A375 (cell line): ENCODE measurements at places on chromosomes 7 and 10. TPM values are rescaled to one million over a fixed set of nuclear protein-coding genes. Genes with fewer than 3 reads are reported as not detected.

RAB19 gene
- not detected in 2 replicates for total RNA-seq

GPR15LG gene
- total RNA-seq: not detected in 2 replicates

MMD2 gene
- not detected in 2 replicates for total RNA-seq

FOXP2 gene
- total RNA-seq: 0.93 and 1.2 TPM in 2 replicates

ASL gene
- 36.3 and 43.8 TPM in 2 replicates for total RNA-seq

GRID2IP gene
- 0.04 TPM in 1 of 2 replicates, not detected in the other for total RNA-seq

ZSWIM8 gene
- total RNA-seq: 37.5 and 41.4 TPM in 2 replicates

TAS2R5 gene
- not detected in 2 replicates for total RNA-seq

KIF5B gene
- 74.2 and 85.1 TPM in 2 replicates for total RNA-seq

TBXAS1 gene
- 11.9 and 24.0 TPM in 2 replicates for total RNA-seq

COBL gene
- total RNA-seq: 4.1 and 5.0 TPM in 2 replicates

NUTM2E gene
- total RNA-seq: not detected in 2 replicates

EMX2 gene
- not detected in 2 replicates for total RNA-seq

FOXI2 gene
- total RNA-seq: not detected in 2 replicates

IFIT1B gene
- not detected in 2 replicates for total RNA-seq

NEUROG3 gene
- not detected in 2 replicates for total RNA-seq

SPAM1 gene
- not detected in 2 replicates for total RNA-seq

OGDHL gene
- 2.7 and 3.0 TPM in 2 replicates for total RNA-seq

GPR26 gene
- total RNA-seq: not detected in 2 replicates

TMEM229A gene
- total RNA-seq: not detected in 2 replicates

HSPA12A gene
- 2.0 TPM in 2 replicates for total RNA-seq

DNAJC12 gene
- total RNA-seq: 6.4 and 9.7 TPM in 2 replicates

FGFBP3 gene
- total RNA-seq: 0.94 and 1.1 TPM in 2 replicates

SFMBT2 gene
- 6.1 and 6.2 TPM in 2 replicates for total RNA-seq

NPC1L1 gene
- total RNA-seq: 0.03 and 0.11 TPM in 2 replicates

SPDYE16 gene
- total RNA-seq: 0.08 TPM in 1 of 2 replicates, not detected in the other

PDK4 gene
- total RNA-seq: 5.4 and 6.8 TPM in 2 replicates

AEBP1 gene
- total RNA-seq: 39.5 and 46.1 TPM in 2 replicates

ADCY1 gene
- total RNA-seq: 1.5 and 1.8 TPM in 2 replicates

PAOX gene
- total RNA-seq: not detected in 2 replicates

SNX13 gene
- 35.8 and 60.9 TPM in 2 replicates for total RNA-seq

FAM25G gene
- not detected in 2 replicates for total RNA-seq

ADGRA1 gene
- total RNA-seq: not detected in 2 replicates

DNAH11 gene
- 1.6 and 5.0 TPM in 2 replicates for total RNA-seq

NT5C3A gene
- 44.7 and 48.4 TPM in 2 replicates for total RNA-seq

MTERF1 gene
- total RNA-seq: 17.0 and 19.7 TPM in 2 replicates

MAGI2 gene
- 2.9 and 3.5 TPM in 2 replicates for total RNA-seq

RPP38 gene
- 13.9 and 14.0 TPM in 2 replicates for total RNA-seq

WNT8B gene
- total RNA-seq: 0.08 and 0.11 TPM in 2 replicates

PNLIP gene
- total RNA-seq: not detected in 2 replicates

HABP2 gene
- 0.08 TPM in 1 of 2 replicates, not detected in the other for total RNA-seq

UPK3B gene
- 2.1 and 3.9 TPM in 2 replicates for total RNA-seq
